ENCODE measurements at places on chromosomes 6 and 20.

GRCh38 chr6:122995921-122996793, at the start of gene CLVS2:
CLVS2 (plus strand) TSS chr6:122996235; CDS start chr6:122997778, 1,543 bp downstream.
- DNase-seq, result no peak

GRCh38 chr6:156872903-156873302, 95.7 kb downstream of the ARID1B start:
- no peak for DNase-seq

GRCh38 chr20:43188861-43189553, 699 bp downstream of the PTPRT start:
- DNase-seq, result no peak

DNA sequence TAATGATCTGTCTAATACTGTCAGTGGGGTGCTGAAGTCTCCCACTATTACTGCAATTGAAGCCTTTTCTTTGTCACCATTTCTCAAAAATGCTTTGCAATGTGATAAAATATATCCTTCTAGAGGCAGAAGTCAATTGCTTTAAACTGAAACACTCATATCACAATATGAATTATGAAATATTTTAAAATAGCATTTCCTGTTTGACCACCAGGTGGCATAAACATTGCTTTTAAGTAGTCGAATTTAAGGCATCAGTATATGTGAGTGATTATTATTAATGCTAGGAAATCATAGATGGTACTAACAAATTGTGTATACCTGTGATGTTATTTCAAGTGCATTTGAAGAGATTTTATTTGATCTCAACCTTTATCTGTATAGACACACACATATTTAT, 87.5 kb downstream of the MEI4 start:
- no peak for DNase-seq
